Activated CD8-positive, alpha-beta memory T cell treated with anti-CD3 and anti-CD28 coated beads, Interleukin-2, amount 10 ng/mL, durations not matched to agents 7 days and 5 days (primary cell): ENCODE measurements at places on chromosomes 4 and X. TPM values are rescaled to one million over a fixed set of nuclear protein-coding genes. Genes with fewer than 3 reads are reported as not detected.

DNA sequence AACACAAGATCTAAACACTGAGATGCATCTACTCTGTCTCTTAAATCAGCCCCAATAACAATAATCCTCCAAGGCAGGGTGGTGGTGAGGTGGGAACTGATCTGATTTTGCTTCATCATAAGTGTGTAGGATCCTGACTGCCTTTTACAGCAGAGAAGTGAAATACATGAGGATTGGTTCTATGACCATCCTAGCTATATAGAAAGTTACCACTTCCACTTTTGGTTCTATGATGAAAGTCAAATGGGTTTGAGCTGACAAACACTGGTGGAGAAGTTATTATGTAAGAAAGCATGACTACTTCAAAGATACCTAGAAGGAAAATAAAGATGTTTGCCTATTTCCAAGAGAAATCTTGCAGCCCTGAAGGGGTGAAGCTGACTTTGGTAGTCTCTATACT, 181.6 kb downstream of the NKX6-1 start:
- H3K4me1 ChIP-seq: no peaks in the 10 kb centered on the region
- H3K27ac ChIP-seq: no peak overlapping the region
- H3K27me3 ChIP-seq: no peaks in the 10 kb centered on the region
- DNase-seq: no peak
- no peak overlapping the region for H3K4me3 ChIP-seq

DNA sequence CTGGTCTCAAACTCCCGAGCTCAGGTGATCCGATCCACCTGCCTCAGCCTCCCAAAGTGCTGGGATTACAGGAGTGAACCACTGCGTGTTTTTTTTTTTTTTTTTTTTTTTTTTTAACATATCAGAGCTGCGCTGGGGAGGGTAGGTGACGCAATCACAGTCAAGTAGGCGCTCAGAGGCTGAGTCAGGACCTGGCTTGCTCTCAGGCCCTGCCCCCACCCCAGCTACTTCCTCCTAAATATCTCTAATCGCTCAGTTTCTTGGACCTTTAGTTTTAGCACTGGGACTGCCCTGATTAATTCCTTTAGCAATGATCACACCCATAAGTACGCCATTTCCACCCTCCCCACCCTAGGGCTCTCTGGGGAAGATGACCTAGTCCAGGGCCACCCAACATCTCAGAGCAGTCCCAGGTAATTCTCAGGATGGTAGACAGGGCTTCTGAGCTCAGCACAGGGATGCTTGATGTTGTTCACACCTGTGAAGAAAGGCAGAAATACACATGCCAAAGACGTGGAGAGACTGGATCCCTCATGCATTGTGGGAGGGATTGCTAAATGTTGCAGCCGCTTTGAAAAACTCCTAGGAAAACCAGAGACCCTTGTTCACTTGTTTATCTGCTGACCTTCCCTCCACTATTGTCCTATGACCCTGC, 50.2 kb downstream of the DDX3X start:
- peaks cover 17% of the 10 kb centered on the region for H3K4me1 ChIP-seq
- H3K27me3 ChIP-seq: no peaks in the 10 kb centered on the region
- H3K27ac ChIP-seq: peak overlapping the region; percentile 31
- DNase-seq: peak; percentile 46
- H3K4me3 ChIP-seq: no peak overlapping the region
- H3K36me3 ChIP-seq: no peaks in the 10 kb centered on the region

DNA sequence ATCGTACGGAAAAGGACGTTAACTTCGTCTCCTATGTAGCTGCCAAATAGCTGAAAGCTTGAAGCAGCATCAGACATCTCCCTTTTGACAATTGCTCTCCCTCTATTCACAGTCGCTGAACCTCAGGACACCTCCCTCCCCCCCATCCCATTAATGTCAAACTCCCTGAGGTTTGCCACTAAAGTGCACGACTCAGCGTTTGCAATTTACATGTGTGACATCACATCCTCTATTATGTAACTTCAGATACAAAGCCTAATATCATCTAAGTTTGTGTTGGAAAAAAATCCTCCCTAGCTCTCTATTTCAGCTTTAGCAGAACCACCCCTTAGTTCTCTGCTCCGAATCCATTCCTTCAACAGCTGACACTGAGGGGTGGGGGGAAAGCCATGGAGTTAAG, 5.5 kb upstream of the NR3C2 start:
- H3K4me3 ChIP-seq: no peak overlapping the region
- H3K36me3 ChIP-seq: no peaks in the 10 kb centered on the region
- no peak overlapping the region for H3K27ac ChIP-seq

The PNMA5 gene
- total RNA-seq: not detected

The RHOXF2 gene
- total RNA-seq: not detected
